ENCODE measurements at places on chromosomes 2 and 18.

DNA sequence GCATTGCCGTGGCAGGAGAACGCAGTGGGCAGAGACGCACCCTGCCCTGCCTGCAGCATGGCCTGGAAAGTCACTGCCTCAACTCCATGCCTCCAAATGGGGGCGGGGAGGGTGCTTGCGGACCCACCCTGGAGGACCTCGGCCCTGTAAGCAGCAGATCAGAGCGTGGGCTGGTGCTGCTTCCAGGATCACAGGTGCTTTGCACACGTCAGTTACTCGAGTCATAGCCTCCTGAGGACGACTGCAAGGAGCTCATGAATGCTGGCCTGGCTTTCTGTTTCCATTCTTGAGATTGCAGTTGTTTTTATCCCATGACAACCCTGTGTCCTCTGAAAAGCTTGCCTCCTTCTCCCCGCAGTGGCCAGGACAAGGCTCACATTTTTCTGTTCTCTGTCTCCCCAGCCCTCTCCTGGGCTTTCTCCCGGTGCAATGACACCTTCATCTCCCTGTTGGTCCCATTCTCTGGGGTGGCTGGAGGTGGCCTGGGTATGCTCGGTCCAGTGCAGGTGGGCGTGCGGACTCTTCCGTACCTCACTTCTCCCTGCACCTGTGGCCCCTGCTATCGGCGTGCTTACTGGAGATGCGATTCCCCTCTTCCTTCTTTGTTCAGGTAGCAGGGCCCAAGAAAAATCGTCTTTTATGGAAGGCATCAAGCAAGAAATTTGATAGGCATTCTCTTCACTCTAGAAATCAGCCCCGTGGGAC lies 208.0 kb downstream of the GBX2 start:
- no peak for DNase-seq

- no peak for DNase-seq
Observed at GRCh38 chr2:177556153-177556552, 163.6 kb downstream of the AGPS start.

DNA sequence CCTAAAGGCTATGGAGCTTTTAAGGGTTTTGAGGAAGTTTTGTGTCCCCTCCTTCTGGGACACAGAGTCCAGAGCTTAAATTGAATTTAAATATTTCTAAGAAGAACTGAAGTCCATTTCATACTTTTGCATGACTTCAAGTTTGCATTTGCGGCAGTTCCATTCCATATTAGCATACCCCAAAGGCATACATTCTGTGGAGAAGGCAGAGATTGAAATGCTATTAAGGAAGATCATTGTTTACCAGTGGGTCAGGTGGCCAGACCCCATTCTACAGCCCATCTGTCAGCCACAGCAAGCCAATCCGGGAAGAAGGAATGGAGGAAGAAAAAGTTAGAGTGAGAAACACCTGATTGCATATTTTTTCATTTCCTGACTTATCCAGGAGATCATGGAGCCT lies 75.0 kb downstream of the DNAH7 start:
- no peak for DNase-seq

DNA sequence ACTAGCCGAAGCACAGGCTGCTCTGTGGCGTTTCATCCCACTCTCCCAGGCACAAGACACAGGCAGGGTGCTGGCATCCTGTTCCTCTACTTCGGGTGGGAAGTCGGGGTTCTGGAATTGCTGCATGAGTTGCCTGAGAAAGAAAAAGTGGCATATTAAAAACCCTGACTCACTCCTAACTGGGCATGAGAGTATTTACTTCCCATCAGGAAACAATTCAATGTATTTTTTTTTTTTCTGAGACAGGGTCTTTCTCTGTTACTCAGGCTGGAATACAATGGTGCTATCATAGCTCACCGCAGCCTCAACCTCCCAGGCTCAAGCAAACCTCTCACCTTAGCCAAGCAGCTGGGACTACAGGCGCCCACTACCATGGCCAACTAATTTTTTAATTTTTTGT lies 7.4 kb downstream of the ODC1 start:
- DNase-seq: no peak

- no peak for DNase-seq
Observed at GRCh38 chr18:6866552-6867085, 137.1 kb downstream of the ARHGAP28 start.

DNA sequence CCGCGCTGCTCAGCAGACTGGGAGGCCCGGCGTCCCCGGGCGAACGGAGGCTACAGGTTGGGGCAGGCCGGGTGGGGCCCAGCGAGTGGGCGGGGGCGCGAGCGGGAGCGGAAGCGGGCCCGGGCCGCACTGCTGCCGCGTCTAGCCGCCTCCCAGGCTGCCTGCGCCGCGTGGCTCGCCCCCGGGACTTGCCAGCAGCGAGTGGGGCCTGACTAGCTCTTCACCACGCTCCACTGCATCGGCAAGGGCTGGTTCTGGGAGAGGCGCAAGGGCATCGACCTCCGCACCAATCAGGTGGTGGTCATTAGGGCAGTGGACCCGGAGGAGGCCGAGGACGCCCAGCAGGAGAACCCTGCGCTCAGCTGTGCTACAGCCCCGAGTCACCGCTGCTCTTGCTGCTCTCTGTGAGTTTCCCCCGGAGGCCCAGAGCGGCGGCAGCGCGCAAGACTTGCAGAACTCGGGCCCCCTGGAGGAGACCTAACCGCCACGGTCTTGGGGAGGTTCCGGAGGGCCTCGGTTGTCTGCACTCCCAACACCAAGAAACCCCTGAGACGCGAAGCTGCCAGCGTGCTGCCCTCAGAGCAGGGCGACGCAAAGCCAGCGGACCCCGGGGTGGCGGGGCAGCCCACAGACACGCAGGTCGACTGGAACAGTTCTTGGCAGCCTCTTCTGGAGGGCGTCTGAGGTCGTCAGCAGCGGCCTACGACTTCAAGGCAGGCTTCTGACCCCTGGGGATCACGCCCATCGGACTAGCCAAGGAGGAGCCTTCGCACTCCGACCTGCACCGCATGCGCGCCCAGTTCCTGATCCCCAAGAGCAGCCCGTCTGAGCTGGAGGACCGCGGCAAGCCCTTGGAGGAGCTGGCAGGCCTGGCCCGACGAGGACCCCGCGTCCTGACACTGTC lies 27.2 kb upstream of the PTPN2 start:
- DNase-seq: peak; percentile 44
